A549 treated with CORT108297 at 1 μM for 4 hours (cell line): ENCODE measurements at places on chromosomes 11 and 22. TPM values are rescaled to one million over a fixed set of nuclear protein-coding genes. Genes with fewer than 3 reads are reported as not detected.

Gene RAD9A
- 22.1 to 40.0 TPM (median 36.1 TPM) in 5 replicates for total RNA-seq

Gene SYCE3
- total RNA-seq, result 0.23 to 0.34 TPM (median 0.30 TPM) in 3 of 5 replicates, not detected in the others

Gene MMP3
- 0.03 to 0.41 TPM (median 0.39 TPM) in 3 of 5 replicates, not detected in the others for total RNA-seq

Gene SLC25A45
- 11.0 to 13.3 TPM (median 13.1 TPM) in 5 replicates for total RNA-seq

Gene CCDC82
- 15.6 to 24.6 TPM (median 17.0 TPM) in 5 replicates for total RNA-seq
